ENCODE measurements at places on chromosomes 7 and 10. TPM values are rescaled to one million over a fixed set of nuclear protein-coding genes. Genes with fewer than 3 reads are reported as not detected.

DNA sequence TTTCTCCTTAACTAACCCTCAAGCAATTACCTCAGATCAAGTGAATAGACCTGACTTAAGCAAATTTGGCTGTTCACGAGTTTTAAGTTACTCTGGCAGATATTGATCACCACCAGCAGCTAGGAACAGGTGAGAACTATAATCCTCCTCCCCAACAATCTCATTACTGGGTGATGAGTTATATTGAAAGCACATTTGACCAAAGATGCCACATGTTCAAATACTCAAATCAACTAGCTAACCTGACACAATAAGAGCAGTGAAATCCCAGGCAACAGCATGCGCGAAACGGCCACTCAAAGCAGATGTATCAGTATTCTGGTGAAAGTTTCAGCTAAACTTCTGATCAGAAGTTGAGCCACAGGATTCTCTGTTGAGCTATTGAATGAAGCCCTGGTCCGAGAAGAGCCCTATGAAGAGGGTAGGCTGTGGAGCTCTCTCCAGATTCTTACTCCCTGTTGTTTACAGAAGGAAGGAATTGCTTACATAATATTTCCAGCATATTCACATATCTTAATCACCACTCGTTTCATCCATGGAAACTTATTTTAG lies 52.6 kb downstream of the CAV1 start:
- DNase-seq = no peak

The ZNF488 gene
- total RNA-seq = 0.41 TPM

GRCh38 chr7:1428941-1429501 lies 30.2 kb downstream of the MICALL2 start:
- DNase-seq = no peak

GRCh38 chr10:66837990-66838389 lies 87.8 kb upstream of the LRRTM3 start:
- no peak for DNase-seq

- DNase-seq = no peak
These were observed 51.3 kb upstream of the NFE2L3 start for GRCh38 chr7:26100406-26101339.

GRCh38 chr7:128191136-128191844 lies 49.8 kb upstream of the LEP start:
- DNase-seq = no peak

All from frontal cortex (tissue), 4 donors.